ENCODE measurements at places on chromosomes 2 and 18.

GRCh38 chr2:129796225-129796624 lies 183.2 kb upstream of the RAB6C start:
- DNase-seq = no peak

DNA sequence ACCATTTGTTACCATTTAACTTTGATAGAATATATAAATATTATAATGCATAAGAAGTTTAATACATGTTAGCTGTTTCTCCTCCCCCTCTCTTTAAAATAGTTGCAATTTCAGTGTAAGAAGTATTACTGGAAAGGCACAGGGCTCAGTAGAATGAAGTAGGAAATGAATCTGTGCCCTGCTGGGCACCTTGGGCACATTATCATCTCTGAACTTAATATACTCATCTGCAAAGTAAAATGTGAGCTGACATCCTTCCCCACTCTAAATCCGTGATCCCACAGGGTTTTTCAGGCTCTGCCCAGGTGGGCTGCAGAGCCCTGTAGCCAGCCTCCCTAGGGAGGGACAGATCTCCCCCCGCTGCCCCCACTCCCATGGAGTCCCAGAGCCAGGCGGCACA lies 56.8 kb downstream of the DPP4 start:
- no peak for DNase-seq

DNA sequence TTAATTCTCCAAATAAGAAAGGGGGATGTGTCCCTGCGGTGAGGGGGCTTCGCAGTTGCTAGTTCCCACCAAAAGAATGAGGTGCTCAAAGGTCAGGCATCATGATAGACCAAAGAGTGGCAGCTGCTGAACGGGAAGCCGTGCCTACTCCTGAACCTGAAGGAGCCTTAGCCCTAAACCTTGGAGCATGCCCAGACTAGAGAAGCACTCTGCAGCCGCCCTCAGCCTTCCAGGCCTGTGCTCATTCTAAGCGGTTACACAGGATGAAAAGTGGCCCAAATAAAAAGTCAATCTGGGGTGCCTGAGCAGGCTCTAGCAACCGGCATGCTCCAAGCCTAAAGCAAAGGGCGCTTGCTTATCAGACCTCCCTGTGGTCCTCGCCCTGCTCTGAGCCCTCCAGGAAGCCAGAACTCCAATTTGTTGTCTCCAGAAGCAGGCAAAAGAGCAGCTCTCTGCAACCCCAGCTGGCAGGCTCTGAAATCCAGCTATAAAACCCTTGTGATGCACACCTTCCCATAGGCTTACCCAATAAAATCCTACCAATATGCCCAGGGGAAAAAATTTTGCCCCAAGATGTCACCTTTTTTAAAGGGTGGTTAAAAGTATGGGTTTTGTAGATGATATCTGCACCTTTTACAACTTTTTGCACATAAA lies 17.5 kb downstream of the UXS1 start:
- no peak for DNase-seq

GRCh38 chr2:127086990-127087790 lies 19.8 kb downstream of the BIN1 start:
- no peak for DNase-seq
